Mucosa of descending colon (tissue), 3 donors: ENCODE measurements at places on chromosomes 3 and 15.

- no peak for DNase-seq
These were observed 9.2 kb downstream of the UBA5 start for GRCh38 chr3:132669256-132669777.

DNA sequence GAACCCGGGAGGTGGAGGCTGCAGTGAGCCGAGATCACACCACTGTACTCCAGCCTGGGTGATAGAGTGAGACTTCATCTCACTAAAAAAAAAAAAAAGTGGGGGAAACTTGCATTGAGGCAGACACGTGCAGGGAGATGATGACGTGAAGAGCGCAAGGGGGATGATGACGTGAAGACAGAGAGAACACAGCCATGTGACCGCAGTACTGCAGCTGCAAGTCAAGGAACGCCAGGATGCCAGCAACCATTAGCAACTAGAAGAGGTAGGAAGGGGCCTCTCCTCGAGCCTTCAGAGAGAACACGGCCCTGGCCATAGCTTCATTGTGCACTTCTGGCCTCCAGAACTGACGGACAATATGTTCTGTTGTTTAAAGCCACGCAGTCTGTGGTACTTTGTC lies 28.3 kb downstream of the RFT1 start:
- no peak for DNase-seq

DNA sequence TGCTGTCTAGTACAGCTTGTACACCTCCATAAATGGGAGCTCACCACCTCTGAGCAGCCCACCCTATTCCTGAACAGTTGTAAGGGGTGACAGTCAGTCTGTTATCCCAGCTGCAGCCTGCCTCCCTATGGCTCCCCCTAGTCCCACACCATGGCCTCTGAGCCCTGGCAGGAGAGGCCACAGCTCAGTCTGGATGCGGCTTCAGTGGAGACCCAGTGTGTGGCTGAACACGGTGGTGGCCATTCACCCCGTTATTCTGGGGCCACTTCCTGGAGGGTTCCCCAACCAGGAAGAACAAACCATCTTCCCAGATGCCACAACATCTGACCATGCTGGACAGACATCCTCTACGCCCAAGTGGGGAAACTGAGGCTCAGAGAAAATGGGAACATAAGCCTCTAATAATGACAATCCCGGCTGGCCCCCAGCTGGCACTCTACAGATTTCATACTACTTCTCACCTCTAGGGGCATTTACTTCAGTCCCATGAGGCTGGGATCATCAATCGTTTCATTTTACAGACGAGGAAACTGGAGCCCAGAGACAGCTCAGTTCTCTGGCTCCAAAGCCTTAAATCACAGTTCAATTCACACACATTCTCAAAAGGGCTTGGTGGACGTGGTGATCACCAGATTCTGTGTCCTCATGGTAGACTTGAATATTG lies 9.2 kb upstream of the GRIP2 start:
- peak; percentile 12 for DNase-seq

GRCh38 chr3:111954228-111954990 lies 24.4 kb upstream of the ABHD10 start:
- no peak for DNase-seq

- DNase-seq, result no peak
These were observed 88.6 kb downstream of the STT3B start for GRCh38 chr3:31621314-31621713.

DNA sequence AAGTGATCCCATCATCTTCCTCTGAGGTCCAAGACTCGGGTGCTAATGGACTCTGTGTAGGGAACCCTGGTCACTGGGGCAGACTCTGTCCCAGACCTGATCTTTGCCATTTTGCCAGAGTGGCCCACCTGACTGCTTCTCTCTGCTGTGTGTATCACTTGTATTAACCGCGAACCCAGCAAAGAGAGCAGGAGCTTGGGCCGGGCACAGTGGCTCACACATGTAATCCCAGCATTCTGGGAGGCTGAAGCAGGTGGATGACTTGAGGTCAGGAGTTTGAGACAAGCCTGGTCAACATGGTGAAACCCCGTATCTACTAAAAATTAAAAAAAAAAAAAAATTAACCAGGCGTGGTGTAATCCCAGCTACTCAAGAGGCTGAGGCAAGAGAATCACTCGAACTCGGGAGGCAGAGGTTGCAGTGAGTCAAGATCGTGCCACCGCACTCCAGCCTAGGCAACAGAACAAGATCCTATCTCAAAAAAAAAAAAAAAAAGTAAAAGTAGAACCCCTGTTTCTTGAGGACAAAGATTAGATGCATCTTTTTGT lies 32.9 kb upstream of the CYP11A1 start:
- DNase-seq, result no peak

DNA sequence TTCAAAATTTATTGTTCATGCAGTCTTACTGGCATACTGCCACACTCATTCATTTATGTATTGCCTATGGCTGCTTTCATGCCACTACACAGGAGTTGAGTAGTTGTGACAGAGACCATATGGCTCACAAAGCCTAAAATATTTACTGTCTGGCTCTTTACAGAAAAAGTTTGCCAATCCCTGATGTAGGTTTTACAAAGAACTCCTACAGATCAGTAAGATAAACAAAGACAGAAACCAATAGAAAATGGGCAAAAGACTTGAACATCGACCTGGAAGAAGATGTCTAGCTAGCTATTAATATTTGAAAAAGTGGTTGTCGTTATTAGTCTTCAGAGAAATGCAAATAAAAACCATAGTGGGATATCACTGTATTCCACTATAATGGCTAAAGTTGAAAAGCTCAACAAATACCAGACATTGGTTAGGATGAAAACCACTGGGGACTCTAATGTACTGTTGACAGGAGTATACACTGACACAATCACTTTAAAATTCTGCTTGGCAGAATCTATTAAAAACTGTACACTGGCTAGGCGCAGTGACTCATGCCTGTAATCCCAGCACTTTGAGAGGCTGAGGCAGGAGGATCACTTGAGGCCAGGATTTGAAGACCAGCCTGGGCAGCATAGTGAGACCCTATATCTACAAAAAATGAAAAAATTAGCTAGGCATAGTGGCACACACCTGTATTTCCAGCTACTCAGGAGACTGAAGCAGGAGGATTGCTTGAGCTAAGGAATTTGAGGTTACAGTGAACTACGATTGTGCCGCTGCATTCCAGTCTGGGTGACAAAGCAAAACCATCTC lies 87.7 kb downstream of the NEO1 start:
- no peak for DNase-seq

GRCh38 chr3:177833332-177833731 lies 636.0 kb upstream of the TBL1XR1 start:
- DNase-seq, result no peak

- DNase-seq, result no peak
These were observed 329.7 kb downstream of the RORA start for GRCh38 chr15:60899322-60899966.

DNA sequence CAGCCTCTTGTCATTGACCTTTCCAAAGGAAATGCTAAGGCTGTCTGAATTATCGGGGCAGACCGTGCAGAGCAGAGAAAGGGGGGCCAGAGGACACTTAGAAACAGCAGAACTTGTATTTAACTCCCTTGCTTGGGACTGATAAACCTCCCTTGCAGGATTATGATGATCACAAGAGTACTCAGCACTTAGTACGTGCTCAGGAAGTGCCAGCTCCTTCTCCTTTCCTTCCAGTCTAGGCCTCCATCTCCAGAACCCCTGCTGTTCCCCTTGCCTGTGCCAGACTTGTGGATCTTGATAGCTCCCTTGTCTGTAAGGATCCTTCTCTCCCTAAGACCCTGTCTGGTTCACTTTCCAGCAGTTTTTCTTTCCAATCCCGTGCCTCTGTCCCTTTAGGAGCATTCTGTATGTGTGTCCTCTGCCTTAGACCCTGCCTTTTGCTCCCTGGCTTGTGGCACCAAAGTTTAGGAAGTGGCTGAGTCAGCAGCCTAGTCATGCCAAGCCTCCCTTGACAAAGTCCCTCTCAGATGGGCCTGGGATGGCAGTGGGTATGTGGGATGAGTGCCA lies 747 bp downstream of the SORD start:
- no peak for DNase-seq

- DNase-seq, result no peak
These were observed 46.5 kb downstream of the BSN start for GRCh38 chr3:49600781-49601180.

GRCh38 chr3:108394563-108394962 lies 98.2 kb downstream of the HHLA2 start:
- no peak for DNase-seq

DNA sequence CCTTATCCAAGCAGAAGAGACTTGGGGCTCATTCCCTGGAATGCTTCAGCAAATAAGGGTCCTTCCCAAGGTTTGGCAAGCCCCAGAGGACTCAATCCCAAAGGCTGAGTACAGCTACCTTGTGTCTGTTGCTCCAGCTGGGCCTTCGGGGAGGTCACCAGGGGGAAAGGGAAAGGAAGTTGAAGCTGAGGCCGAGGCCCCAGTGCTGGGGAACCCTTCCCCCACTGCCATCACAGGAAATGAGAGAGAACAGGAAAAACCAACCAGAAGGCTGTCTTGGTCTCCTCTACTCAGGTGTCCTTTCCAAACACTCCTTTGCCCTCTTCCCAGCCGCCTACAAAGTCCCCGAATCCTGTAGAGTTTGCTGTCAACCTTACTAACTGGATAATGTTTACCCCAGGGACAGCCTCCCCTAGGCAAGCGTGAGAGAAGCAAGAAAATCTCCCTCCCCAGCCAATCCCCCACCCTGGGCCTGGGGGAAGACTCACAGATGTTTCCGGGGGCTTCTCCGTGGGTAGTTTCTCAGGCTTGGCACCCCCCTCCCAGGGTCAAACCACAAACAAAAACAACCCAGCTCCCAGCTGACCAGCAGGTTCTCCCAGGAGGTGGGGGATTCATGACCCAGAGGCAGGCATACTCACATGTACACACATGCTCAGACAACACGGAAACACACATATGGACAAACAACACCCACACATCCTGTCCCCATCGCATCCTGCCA lies 5.5 kb downstream of the CSRNP1 start:
- peak; percentile 77 for DNase-seq

DNA sequence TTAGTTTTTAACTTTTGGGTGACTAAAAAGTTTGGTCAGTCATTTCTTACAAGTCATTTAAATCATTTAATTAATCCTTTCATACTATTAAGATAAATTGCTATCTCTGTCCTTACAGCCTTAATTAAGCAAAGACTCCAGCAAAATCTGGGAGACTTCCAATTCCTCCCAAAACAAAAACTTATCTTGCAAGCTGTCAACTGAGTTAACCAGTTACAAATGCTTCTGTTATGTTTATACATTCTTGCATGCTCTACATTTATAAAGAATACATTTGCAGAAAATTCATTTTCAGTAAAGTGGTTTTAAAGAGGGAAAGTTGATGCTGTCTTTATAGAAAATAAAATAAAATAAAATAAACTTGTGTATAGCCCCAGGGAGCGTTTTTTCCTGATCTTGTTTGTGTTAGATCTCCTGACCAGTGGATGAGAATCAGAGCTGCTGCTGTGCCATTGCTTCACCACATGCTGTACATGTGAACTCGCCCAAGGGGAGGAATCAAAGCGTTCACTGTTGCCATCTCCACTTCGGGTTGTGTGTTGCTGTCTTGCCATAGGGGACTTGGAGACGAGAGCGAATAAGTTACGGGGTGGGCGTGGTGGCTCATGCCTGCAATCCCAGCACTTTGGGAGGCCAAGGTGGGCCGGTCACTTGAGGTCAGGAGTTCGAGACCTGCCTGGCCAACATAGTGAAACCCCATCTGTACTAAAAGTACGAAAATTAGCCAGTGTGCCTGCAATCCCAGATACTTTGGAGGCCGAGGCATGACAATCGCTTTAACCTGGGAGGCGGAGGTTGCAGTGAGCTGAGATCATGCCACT lies 5.5 kb downstream of the CCR4 start:
- no peak for DNase-seq

DNA sequence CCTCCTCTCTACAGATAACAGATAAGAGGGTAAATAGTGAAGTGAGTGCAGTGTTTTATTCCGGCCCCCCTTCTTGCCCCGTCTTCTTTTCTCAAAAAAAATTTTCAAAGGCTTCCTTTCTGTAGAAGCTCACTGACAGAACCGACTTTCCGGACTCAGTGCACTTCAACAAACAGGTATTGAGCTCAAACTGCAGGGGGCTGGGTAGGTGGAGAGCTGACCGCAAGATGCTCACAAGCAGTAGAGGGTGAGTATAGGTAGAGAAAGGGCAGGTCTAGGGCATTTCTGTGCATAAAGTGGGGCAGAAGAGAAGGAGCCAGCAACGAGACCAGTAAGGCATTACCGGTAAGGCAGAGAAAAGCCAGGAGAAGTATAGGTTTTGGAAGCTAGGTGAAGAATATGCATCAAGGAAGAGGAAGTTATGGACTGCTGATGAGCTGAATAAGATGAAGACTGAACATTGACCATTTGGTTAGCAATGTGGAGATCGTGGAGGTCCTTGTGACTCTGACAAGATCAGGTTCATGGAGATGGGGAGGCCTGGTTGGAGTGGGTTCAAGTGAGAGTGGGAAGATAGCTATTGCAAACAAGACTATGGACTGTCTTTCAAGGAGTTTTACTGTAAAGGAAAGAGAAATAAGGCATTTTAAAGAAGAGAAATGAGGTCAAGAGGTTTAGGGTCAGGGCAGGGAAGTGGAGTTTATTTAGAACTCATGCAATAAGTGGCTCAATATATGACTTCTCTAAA lies 97.4 kb downstream of the ST6GAL1 start:
- no peak for DNase-seq

- no peak for DNase-seq
These were observed 1.9 kb downstream of the TCF12 start for GRCh38 chr15:56920367-56920627.

DNA sequence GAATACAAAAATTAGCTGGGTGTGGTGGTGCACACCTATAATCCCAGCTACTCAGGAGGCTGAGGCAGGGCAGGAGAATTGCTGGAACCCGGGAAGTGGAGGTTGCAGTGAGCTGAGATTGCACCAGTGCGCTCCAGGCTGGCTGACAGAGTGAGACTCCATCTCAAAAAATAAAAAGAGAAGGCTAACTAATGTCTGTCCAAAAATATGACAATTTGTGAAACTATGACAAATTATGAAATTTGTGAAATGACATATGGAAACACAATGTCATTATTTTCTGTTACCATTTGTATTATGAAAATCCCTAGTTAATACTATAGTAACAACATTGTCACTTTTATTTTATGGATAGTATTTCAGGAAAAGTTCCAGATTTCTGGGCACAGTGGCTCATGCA lies 1306.3 kb upstream of the EPHA6 start:
- DNase-seq, result no peak

DNA sequence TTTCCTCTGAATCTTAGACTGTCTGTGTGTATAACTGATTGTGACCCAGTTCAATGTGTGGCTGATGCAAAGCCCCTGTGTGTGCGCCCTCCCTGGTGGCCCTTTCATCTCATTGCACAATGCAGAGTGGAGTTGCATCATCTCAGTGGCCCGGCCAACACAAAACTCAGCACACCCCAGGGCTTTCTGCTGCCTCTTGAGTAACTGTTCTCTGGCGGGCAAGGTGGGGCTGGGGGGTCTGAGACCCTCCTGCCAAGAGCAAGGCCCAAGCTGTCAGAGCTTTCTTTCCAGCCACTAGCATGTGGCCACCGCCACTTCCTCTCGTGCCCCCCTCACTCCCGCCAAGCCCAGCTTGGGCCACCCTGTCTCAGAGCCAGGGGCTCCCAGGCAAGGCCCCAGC lies 80.7 kb upstream of the ALDH1L1 start:
- DNase-seq, result peak; percentile 23

- DNase-seq, result no peak
These were observed 473.9 kb upstream of the PPP2R3A start for GRCh38 chr3:135491491-135492205.
